Panc1 (cell line): ENCODE measurements at places on chromosomes 1 and 21. TPM values are rescaled to one million over a fixed set of nuclear protein-coding genes. Genes with fewer than 3 reads are reported as not detected.

The CELA3A gene
- total RNA-seq, result 5.9 TPM

DNA sequence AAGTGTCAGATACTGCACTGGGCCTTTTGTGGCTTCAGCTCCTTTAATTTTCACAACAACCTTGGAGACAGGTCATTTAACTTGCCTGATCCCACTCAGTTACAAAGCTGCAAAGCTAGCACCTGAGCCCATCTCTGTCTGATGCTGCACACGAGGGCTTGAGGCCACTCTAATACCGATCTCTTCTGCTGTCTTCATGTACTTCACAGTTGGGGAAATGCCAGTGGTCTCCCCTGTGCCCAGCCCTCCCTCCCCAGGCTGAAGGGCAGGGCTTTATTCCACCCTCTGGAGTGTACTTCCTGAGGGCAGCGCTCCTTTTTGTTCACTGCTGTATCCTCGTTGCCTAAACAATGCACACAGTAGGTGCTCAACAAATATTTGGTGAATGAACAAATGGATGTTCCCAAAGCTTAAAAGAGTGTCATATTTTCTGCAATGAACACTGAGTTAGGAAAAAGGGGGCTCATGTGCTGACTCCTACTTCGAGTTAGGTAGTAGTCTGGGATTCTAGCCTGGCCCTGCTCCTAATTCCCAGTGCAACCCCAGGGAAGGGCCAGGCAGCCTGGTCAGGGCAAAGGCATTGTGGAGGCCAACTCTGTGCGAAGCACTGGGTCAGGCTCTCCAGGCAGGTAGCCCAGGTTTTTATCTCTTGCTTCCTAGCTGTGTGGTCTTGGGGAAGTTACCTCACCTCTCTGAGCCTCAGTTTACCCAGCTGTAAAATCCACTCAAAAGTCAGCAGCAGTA lies 1.1 kb downstream of the TMCO4 start:
- no peak for DNase-seq
- peak overlapping the region; percentile 54 for H3K4me3 ChIP-seq
- peaks cover 5% of the 10 kb centered on the region for H3K4me1 ChIP-seq
- H3K27ac ChIP-seq, result peak overlapping the region; percentile 79
- no peaks in the 10 kb centered on the region for H3K36me3 ChIP-seq

DNA sequence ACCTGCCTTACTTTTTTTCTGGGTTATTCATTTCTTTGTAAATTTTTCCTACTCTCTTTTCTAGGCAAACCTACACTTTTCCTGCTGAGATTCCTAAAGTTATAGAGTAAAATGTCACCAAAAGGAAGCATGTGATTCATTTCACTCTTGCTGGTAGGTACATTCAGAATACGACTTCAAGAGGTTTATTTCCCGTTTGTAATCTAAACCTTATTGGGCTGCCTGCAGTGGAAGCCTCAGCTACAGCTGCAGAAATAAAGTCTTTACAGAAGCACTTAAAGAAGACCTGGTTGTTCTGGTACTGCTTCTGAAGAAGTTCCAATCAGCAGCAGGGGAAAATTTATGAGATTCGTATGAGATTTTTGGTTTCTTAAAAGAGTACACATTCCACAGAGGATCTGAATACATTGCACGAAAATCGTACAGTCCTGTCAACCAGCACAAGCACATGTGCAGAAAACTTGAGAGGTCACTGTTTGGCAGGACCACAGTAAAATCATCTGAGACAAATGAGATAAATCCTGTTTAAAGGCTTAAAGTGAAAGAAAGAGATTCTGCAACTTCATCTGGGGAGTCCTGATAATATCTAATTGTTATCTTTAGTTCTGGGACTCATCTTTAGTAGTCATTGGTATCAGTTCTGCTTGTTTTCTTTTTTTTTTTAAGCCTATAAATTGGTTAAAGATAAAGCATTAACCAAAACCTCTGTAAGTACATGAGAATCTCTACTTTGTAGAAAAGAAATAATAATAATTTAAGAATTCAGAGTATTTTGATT lies 109.9 kb upstream of the ADGRL2 start:
- DNase-seq, result no peak
- no peaks in the 10 kb centered on the region for H3K27me3 ChIP-seq
- no peaks in the 10 kb centered on the region for H3K4me1 ChIP-seq
- H3K36me3 ChIP-seq, result no peaks in the 10 kb centered on the region
- H3K4me3 ChIP-seq, result no peak overlapping the region

DNA sequence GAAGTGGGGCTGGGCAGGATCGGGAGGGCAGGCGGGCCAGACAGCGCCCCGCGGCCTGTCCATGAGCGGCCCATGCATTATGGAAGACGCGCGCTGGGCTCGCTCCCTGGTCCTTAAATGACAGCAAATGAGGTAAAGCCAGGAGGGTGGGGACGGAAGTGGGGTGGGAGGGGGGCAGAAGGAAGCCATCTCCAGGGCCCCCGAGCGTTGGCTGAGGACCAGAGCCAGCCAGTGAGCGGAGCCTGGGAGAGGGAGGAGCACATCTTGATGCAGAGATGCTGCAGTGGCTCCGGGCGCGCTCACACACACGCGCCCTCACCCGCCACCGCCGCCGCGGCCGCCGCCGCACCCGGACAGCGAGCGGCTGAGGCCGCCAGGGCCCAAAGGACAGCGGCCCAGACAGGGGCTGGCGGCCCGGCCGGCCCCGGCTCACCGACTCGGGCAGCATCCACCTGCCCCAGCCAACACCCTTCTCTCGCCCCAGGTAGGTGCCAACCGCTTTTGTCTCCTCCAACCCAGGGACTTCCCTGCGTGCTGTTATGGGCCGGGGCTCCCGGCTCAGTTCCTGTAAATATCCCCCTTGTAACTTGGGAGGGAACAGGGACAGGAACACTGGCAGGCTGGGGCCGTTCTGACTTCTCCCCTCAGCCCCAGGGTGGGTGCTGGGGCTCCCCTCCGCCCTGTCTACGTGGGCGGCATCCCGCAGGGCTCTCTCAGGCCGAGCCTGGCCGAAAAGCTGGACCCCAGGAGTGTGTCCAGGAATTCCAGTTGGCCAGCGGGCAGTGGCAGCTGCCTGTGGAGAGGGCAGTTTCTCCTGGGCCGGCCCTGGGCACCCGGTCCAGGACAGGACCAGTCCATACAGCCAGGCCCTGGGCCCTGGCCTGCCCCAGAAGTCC lies at the start of gene CNTN2:
CNTN2 (plus strand) TSS at position 302 of the 896 bp plus-strand sequence. CDS start 9,974 bp downstream, outside the sequence.
- no peaks in the 10 kb centered on the region for H3K36me3 ChIP-seq
- peaks cover 15% of the 10 kb centered on the region for H3K27me3 ChIP-seq
- no peak for DNase-seq
- no peaks in the 10 kb centered on the region for H3K4me1 ChIP-seq

DNA sequence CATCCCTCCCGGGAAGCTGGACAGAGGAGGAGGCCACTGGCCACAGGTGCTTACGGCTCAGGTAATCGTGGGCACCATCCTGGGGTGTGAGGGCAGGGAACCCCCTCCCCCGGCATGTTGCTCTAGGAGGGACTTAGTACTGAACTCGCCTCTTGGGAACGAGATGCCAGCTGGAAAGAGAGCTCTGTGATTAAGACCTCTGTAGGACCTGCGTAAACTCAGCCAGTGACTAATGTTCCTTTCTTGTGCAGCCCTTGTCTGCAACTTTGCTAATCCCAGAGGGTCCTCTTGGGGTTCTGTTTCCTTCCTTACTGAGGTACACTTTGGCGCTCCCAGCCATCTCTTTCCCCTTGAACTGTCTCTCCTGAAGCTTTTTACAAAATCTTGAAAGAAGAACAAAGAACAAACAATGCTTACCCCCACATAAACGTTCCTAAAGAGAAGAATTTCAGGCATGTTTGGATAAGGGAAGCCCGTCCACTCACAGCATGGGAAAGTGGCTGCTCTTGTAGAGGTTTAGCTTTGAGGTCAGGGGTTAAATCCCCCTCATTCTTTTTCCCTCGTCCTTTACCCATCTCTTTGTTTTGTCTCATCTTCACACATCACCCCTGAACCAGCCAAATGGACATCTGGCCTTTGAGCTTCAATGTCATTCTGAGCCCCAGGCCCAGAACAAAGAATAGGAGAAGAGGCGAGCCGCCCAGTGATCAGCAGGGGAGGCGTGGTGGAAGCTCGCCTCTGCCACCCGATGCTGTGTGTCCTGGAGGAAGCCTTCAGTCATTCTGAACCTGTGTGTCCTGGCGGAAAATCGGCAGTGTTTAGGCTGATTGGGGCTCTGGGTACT lies 37.4 kb downstream of the CITED4 start:
- no peaks in the 10 kb centered on the region for H3K36me3 ChIP-seq
- peaks cover 9% of the 10 kb centered on the region for H3K4me1 ChIP-seq
- DNase-seq, result no peak
- H3K27ac ChIP-seq, result no peak overlapping the region; the same call in 1 of the 2 replicates

DNA sequence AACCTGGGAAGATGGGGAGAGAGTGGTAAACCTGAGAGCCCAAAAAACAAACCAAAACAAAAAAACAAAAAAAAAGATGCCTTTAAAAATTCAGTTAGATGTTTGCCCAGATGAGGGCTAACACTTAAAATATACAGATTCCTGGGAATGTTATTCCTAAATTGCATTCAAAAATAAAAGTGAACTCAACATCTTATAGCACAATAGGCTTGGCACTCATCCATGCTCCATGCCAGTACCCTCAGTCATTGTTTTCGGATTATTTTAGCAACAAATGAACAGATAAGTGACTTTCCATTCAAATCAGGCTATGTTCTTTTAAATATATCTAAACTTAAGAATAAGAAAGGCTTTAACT lies 3.7 kb downstream of the ATP1A1 start:
- DNase-seq, result no peak
- H3K36me3 ChIP-seq, result no peaks in the 10 kb centered on the region; the same call in 1 of the 2 replicates
- H3K4me1 ChIP-seq, result peaks cover 37% of the 10 kb centered on the region
- peak overlapping the region; percentile 69 for H3K4me3 ChIP-seq
- H3K27ac ChIP-seq, result peak overlapping the region; percentile 86
- no peaks in the 10 kb centered on the region for H3K27me3 ChIP-seq

The MPL gene
- total RNA-seq, result not detected

GRCh38 chr1:10860218-10860617 lies 63.8 kb upstream of the CASZ1 start:
- no peaks in the 10 kb centered on the region for H3K36me3 ChIP-seq
- H3K4me3 ChIP-seq, result no peak overlapping the region
- no peaks in the 10 kb centered on the region for H3K4me1 ChIP-seq
- no peaks in the 10 kb centered on the region for H3K27me3 ChIP-seq
- no peak for DNase-seq
- H3K27ac ChIP-seq, result no peak overlapping the region

- no peak overlapping the region for H3K27ac ChIP-seq
- 0 out of 2 replicates have a peak, but pooled peaks cover 4% of the 10 kb centered on the region for H3K36me3 ChIP-seq
- H3K4me3 ChIP-seq, result no peak overlapping the region
- H3K4me1 ChIP-seq, result no peaks in the 10 kb centered on the region
- H3K27me3 ChIP-seq, result no peaks in the 10 kb centered on the region
Observed at GRCh38 chr1:6145864-6146410, 34.2 kb downstream of the CHD5 start.

The C4BPA gene
- total RNA-seq, result 0.26 TPM

GRCh38 chr1:59046730-59047157 lies 250.2 kb upstream of the FGGY start:
- H3K27me3 ChIP-seq, result no peaks in the 10 kb centered on the region
- DNase-seq, result no peak

DNA sequence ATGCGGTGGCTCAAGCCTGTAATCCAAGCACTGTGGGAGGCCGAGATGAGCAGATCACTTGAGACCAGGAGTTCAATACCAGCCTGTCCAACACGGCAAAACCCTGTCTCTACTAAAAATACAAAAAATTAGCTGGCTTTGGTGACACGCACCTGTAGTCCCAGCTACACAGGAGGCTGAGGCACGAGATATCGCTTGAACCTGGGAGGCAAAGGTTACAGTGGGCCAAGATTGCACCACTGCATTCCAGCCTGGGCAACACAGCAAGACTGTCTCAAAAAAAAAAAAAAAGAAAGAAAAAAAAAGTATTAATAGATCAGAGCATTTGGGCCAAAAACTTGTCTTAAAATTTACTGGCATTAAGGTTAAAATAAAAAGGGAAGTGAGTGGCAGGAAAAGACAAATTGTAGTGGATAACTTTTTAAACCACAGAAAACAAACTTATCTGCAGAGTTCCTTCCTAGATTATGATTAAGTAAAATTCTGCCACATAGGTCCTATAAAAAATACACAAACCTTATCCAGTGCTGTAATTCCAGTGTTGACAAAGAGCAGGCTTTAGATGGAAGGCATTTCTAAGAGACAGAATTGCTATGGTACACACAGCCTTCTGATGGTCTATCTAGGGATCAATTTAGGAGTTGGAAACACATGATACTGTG lies 53.3 kb downstream of the EIF4G3 start:
- no peaks in the 10 kb centered on the region for H3K27me3 ChIP-seq
- H3K4me3 ChIP-seq, result no peak overlapping the region
- no peak for DNase-seq

GRCh38 chr1:46429436-46429835 lies 35.3 kb downstream of the FAAH start:
- no peaks in the 10 kb centered on the region for H3K27me3 ChIP-seq
- no peak overlapping the region for H3K27ac ChIP-seq
- no peak overlapping the region for H3K4me3 ChIP-seq
- H3K36me3 ChIP-seq, result no peaks in the 10 kb centered on the region
- H3K4me1 ChIP-seq, result no peaks in the 10 kb centered on the region

DNA sequence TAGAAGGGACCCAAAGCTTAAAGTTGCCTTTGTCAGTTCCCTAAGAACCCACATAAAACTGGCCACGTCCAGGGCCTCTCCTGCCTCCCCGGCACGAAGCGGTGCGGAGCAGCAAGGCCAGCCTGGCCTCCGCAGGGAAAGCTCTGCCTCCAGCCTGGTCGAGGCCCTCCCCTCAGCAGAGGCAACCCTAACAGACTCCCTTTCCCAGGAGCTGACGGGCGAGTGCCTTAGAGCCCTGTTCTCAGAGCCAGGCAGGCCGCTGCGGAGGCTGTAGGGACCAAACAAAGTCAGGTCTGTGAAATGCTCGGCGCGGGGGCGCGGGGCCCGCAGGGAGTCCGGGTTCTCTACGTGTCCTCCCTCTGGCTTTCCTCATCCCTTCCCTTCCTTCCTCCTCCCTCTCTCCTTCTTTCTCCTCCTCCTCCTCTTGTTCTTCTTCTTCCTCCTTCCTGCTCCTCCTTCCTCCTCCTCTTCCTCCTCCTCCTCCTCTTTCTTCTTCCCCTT lies 40.7 kb downstream of the RIPK4 start:
- no peak for DNase-seq
- H3K27ac ChIP-seq, result peak overlapping the region; percentile 90
- H3K36me3 ChIP-seq, result no peaks in the 10 kb centered on the region
- no peak overlapping the region for H3K4me3 ChIP-seq
- peaks cover 31% of the 10 kb centered on the region for H3K4me1 ChIP-seq
- H3K27me3 ChIP-seq, result no peaks in the 10 kb centered on the region

GRCh38 chr1:50155541-50155940 lies 46.8 kb downstream of the ELAVL4 start:
- DNase-seq, result no peak
- no peak overlapping the region for H3K27ac ChIP-seq
- H3K4me1 ChIP-seq, result no peaks in the 10 kb centered on the region
- H3K27me3 ChIP-seq, result peaks cover 11% of the 10 kb centered on the region; the same call in 1 of the 2 replicates

DNA sequence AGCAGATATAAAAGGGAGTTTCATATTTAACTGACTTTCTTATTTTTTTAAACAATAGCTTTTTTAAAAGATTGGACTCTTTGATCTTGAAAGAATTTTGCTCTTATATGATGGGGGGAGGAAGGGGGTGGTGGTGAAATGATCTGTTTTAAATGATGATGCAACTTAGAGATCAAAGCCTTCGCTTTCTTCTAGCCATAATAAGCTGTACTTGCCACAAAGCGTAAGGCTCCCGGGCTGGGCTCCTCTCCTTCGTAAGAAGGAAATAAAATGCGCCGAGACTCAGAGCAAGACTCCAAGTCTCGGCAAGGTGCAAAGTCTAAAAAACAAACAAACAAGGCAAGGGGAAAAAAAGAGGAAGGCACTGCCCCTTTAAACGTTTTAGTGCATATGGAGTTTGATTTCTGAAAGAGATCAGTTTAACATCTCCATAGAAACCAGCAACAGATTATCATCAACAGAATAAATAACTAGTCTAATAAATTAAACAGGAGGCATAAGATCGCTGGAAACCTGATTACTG lies 3.3 kb downstream of the CASZ1 start:
- H3K36me3 ChIP-seq, result no peaks in the 10 kb centered on the region
- H3K4me3 ChIP-seq, result peak overlapping the region; percentile 69
- peak overlapping the region; percentile 96 for H3K27ac ChIP-seq
- H3K4me1 ChIP-seq, result peaks cover 45% of the 10 kb centered on the region
- DNase-seq, result peak; percentile 64
- H3K27me3 ChIP-seq, result no peaks in the 10 kb centered on the region
